ENCODE measurements at places on chromosomes 2 and 18. TPM values are rescaled to one million over a fixed set of nuclear protein-coding genes. Genes with fewer than 3 reads are reported as not detected.

CIB4 gene
- polyA plus RNA-seq: not detected

ZC3H15 gene
- 29.6 TPM for polyA plus RNA-seq

IMPACT gene
- 8.3 TPM for polyA plus RNA-seq

PDIA6 gene
- 159 TPM for polyA plus RNA-seq

SERPINB12 gene
- not detected for polyA plus RNA-seq

PARD6G gene
- polyA plus RNA-seq: 0.96 TPM

ZAP70 gene
- polyA plus RNA-seq: 1.3 TPM

All from liver (tissue), 10 donors.